ENCODE measurements at places on chromosomes 12 and 14.

GRCh38 chr12:31562594-31563328, 28.2 kb downstream of the DENND5B start:
- DNase-seq = no peak

DNA sequence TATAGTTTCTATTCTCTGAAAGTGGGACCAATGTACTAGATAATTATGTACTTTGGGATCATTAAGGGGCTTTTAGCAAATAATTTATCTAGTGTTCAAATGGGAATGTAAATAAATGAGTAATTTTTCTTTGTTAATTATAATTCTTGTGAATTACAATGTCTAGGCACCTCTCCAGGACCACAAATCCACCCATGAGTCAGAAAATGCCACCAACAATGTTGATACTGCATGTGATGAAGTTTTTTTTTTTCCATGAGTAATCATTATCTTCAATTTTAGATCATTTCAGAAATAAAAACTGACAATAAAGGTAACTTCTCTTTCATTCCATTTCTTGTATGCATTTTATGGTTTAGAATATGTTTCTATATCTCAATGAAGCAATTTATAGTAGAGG, 470.3 kb downstream of the VRK1 start:
- no peak for DNase-seq

- DNase-seq = no peak
Observed at GRCh38 chr14:81127785-81128184, 93.0 kb downstream of the GTF2A1 start.

GRCh38 chr12:96136161-96136560, 58.0 kb upstream of the ELK3 start:
- DNase-seq = peak; percentile 62

DNA sequence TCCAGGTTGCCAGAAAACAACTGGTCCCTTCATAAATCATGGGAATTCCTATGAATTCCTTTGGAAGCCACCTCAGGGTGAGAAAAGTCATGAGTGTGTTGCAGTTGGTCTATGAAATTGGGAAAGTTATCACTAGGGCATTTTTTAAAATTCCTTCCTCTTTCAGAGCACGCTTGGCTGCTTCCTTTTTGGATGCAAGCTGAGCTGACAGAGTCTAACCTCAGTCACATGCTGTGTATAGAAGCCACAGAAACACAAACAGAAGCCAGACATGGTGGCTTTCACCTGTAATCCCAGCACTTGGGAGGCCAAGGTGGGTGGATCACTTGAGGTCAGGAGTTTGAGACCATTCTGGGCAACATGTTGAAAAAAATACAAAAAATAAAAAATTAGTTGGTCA, 21.7 kb upstream of the HELB start:
- no peak for DNase-seq

GRCh38 chr14:103107941-103108748, 13.6 kb downstream of the EXOC3L4 start:
- DNase-seq = no peak

DNA sequence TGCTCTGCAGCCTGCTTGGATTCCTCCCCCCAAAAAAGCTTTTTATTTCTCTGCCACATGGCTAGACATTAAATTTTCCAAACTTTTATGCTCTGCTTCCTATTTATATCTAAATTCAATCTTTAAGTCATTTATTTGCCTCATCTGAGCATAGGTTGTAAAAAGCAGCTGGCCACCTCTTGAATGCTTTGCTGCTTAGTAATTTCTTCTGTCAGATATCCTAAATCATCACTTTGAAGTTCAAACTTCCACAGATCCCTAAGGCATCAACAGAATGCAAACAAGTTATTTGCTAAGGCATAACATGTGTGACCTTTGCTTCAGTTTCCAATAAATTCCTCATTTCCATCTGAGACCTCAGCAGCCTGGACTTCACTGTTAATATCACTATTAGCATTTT, 209.6 kb downstream of the FSCB start:
- DNase-seq = no peak

DNA sequence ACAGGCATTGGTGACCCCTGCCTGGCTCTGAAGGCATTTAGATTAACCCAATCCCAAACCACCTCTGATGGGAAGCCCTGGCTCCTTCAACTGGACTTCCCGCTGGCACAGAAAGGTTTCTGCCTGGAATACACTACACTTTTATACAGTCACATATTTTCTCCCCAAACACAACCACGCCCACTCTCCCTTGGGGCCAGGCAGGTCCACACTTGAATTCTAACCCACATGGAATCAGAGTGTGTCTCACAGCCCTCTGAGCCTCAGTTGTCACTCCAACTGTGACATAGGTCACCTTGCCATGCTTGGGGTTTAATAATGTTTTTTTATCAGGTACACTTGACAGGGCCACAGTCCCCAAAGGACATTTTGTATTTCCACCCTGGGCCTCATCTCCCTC, 368.6 kb downstream of the BCL11B start:
- no peak for DNase-seq

- DNase-seq = peak; percentile 45
Observed at GRCh38 chr12:51421266-51421884, 3.3 kb upstream of the SLC4A8 start.

DNA sequence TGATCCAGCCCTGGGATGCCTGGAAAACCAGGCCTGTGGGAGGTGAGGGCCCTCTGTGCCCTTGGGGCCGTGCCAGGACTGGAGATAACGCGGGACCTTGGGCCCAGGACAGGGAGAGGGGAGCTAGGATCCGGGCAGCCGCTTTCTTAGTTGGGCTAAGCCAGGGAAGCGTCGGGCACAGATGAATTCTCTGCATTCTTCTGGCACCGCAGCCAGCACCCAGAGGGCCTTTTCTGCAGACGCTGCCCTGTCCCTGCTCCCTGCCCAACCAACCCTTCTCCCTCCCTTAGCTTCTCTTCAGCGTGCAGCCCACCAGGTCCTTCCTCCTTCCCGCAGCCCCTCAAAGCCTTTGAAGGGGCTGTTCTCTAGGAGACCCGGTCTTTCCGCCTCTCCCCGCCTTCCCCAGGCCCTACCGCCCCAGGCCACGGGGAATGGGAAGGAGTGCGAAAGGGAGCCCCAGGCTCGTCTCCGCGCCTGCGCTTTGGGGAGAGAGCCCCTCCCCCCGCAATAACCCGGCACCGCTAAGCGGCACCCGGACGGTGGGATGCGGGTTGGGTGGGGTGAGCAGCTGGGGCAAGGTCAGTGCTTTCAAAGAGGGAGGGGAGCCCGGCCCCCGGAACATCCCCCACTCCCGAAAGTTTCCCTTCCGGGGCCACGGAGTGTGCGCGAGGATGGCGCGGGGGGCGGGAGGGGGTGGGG, 663 bp downstream of the NCKAP5L start:
- peak; percentile 21 for DNase-seq

DNA sequence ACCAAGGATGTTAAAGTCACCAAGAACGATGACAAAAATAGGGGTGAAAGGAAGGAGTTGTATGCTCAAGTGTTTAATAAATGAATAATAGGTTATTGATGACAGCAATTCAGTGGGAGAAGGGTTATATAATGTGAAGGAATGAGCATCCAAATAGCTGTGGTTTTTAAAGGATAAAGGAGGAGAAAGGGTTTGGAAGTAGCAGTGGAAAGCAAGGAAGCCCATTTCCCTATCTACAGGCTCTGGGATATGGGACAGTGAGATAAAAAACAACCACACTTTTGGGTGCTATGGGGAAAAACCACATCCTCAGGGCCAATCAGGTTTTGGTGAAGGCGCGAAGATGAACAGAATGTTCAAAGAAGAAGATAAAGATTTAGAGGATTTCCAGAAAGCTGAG, 258.6 kb downstream of the ZFP36L1 start:
- no peak for DNase-seq

GRCh38 chr12:125218952-125219351, 153.7 kb downstream of the AACS start:
- no peak for DNase-seq

- DNase-seq = no peak
Observed at GRCh38 chr12:94405413-94406116, 54.1 kb downstream of the CEP83 start.

DNA sequence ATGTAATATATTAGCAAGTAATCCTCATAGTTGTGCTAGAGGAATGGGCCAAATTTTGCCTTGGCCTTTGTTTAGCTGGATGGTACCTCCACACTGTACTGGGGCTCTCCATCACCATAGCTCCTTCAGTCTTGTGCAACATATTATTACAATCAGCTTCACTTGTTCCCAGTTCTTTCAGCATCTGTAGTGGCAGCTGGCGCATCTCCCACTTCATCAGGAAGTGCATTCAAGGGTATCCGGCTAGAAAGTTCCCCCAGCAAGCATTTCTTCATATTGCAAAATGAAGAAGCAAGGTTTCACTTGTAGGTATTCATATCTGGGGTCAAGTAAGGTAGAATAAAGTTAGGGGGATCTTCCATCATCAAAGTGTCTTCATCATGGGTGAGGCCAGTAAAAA, 123.7 kb downstream of the IGF1 start:
- no peak for DNase-seq

GRCh38 chr12:116931665-116932064, 20.9 kb downstream of the FBXW8 start:
- DNase-seq = no peak

DNA sequence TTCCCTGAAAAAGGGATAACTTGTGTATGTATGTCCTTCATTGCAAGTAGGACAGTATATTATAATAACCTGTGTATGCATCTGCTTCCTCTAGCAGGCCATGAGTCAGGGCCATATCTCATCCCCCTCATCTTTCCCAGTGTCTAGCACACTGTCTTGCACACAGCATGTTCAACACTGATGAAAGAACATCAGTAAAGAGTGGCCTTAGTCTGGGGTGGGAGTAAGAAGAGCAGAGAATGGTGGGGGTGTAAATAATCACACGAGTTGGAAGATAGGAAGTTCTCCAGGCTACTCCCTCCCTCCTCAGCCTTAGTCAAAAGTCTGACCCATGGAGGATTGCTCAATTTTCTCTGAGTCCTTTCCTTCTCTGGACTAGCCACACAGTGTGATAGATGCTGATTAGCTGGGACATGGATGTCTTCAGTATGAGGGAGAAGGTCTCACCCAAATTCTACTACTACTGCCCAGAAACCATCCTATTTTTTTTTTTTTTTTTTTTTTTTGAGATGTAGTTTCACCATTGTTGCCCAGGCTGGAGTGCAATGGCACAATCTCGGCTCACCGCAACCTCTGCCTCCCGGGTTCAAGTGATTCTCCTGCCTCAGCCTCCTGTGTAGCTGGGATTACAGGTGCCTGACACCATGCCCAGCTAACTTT, 14.6 kb upstream of the SP1 start:
- DNase-seq = peak; percentile 47

DNA sequence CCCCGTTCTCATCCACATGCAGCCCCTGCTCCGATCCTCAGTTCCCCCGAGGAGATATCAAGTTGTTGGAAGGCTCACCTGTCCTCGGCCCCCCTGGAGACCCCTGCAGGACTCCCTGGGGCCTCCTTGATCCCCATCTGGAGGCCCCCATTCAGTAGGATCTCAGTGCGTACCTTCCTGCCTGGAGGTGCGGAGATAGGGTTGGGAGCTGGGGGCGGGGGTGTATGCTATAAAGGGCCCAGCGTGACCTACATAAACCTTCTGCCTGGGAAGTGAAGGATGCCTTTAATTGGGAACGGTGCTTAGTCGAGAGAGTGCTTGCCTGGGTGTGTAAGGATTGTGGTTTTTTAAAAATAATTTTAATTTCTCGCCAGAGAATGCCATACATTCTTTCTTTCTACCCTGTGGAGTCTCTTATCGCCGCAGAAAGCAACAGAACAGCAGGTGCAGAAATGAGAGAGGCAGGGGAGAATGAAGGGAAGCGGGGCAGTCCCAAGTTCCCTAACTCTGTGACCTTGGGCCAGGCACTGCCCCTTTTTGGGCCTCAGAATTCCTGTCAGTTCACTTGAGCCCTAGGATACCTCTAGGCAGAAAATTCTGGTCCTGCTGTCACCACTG, 153.7 kb downstream of the TSPAN9 start:
- no peak for DNase-seq

DNA sequence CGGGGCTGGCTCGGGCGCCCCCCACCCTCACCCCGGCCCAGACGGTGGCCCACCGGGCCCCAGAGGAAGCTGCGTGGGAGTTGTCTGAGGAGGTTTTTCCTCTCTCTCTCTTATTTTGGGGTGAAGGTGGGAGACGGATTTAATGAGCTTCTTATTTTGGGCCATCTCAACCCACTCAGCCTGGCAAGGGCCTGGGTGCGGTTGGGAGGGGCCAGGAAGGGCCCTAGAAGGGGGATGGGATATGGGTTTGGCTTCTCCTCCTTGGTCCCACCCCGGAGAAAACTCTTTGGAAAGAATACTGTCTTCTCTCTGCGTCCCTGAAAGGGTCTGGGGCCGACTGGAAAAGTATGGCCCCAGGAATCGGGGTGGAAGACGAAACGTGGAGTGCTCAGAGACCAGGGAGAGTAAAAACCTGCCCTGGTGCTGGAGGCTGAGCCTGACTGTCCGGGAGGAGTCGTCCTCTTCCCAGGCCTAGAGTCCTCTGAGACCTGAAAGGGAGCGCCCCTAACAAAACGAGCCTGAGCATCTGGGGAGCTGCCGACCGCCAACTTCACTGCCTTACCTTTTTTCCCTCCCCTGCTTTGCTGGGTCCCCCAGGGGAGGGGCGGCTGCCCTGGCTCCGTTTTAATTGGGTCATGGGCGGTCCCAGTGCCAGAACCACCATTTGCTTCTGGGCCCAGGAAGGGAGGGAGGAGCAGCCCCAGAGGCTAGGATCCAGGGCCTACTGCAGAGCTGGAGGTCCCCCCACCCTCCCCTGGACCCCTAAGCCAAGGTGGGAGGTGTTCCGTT, 1.6 kb downstream of the MMP14 start:
- DNase-seq = no peak

DNA sequence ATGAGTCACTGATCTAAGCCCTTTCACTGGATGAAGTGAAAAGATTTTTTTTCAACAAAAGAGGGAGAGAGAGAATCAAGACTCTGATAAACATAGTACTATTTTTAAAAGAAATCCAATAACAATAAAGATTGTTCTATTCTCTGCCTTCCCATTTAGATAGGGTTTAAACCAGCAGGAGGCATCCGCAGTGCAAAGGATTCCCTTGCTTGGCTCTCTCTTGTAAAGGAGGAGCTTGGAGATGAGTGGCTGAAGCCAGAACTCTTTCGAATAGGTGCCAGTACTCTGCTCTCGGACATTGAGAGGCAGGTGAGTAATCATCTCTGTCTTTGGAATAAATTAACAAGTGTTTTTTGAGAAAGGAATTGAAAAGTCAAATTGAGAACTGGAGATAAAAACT, 124.9 kb downstream of the DERA start:
- no peak for DNase-seq

DNA sequence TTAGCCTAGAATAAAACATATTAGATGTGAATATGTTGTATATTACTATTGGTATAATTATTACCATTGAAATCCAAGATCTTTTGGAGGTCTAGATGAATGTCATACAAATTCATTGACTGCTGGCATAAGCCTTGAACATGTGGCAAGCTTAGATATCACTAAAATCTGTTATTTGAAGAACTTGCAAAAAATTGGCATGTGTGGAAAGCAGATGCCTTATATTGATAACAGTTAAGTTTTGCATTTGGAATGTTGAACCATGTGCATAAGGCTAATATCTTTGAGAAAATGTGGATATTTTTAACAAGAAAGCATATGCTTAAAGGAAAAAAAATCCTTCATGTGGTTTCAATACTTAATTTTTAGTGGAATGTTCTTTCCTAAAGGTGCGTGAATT, 203.6 kb upstream of the PRICKLE1 start:
- DNase-seq = no peak

GRCh38 chr14:103867523-103867953, 20.2 kb upstream of the PPP1R13B start:
- DNase-seq = no peak

Data from brain microvascular endothelial cell (primary cell).